ENCODE measurements at places on chromosomes 7 and 10.

- no peak overlapping the region for H3K4me3 ChIP-seq
- no peak overlapping the region for H3K27ac ChIP-seq
- H3K4me1 ChIP-seq, result peaks cover 19% of the 10 kb centered on the region
- no peaks in the 10 kb centered on the region for H3K36me3 ChIP-seq
These were observed 61.8 kb upstream of the LRRC18 start for GRCh38 chr10:49001402-49001801.

DNA sequence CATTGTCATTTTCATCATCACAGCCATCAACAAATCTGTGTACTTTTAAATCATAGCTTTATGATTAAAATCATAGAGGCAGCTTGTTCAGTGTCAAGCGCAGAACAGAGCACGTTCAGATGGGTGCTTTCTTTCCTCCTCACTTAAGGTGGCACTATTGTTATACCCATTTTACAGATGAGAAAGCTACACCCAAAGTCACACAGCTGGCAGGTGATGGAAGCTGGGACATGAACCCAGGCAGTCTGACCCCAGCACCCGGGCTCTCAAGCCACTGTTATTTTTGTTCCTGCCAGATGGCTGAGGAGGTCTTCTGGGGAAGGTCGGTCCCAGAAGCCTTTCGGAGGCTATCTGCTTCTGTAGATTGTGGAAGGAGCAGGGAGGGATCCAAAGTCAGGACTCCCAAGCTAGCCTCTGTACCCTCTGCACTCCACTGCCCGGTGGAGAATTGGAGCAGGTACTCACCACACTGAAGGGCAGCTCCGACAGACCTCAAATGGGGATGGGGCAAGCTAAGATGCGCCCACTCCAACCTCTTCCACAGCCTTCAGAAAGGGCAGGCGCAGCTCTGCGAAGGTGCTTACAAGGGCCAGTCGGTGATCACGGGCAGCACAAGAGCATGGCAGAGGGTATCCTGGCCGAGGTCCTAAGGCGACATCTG is 610 bp downstream of the AVPI1 start:
- H3K27ac ChIP-seq, result peak overlapping the region; percentile 78
- no peaks in the 10 kb centered on the region for H3K36me3 ChIP-seq
- DNase-seq, result peak; percentile 14
- H3K27me3 ChIP-seq, result no peaks in the 10 kb centered on the region
- peaks cover 52% of the 10 kb centered on the region for H3K4me1 ChIP-seq

DNA sequence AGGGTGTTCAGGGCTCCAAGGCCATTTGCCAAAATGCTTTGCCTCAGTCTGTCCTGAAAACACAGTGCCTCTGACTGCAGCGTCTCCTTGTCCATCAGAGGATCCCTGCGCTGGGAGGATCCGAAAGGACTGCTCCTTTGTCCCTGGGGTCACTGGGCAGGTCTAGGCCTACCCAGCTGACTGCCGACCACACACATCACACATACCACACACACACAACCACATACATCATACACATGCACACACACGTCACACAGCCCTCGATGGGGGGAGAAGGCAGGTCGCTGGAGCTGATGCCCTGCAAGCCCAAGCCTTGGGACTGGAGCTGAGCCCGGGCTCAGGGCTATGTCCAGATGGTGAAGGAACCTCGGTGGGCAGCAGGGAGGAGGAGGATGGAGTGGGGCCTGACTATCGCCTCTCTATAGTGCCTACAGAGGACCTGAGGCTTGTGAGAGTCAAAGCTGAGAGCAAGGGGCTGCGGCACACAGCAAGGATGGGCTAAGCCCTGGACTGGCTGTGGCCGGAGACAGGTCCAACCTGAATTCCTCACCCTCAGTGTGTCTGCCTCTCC is 29.1 kb downstream of the GPRIN2 start:
- no peaks in the 10 kb centered on the region for H3K36me3 ChIP-seq
- no peak for DNase-seq
- H3K4me1 ChIP-seq, result peaks cover 15% of the 10 kb centered on the region
- H3K4me3 ChIP-seq, result no peak overlapping the region
- peaks cover 23% of the 10 kb centered on the region for H3K27me3 ChIP-seq

GRCh38 chr7:23117841-23118240 is 12.3 kb downstream of the KLHL7 start:
- DNase-seq, result no peak
- no peak overlapping the region for H3K4me3 ChIP-seq
- H3K4me1 ChIP-seq, result no peaks in the 10 kb centered on the region
- no peaks in the 10 kb centered on the region for H3K27me3 ChIP-seq

DNA sequence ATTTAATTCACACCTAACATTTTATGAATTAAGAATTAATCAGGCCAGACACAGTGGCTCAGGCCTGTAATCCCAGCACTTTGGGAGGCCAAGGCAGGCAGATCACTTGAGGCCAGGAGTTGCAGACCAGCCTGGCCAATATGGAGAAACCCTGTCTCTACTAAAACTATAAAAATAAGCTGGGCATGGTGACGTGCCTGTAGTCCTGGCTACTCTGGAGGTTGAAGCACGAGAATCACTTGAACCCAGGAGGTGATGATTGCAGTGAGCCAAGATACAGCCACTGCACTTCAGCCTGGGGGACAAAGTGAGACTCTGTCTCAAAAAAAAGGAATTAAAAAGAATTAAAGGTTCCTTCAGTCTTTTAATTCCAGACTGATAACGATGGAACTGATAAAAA is 11.1 kb downstream of the LARP4B start:
- DNase-seq, result no peak
- no peaks in the 10 kb centered on the region for H3K27me3 ChIP-seq
- H3K27ac ChIP-seq, result no peak overlapping the region

DNA sequence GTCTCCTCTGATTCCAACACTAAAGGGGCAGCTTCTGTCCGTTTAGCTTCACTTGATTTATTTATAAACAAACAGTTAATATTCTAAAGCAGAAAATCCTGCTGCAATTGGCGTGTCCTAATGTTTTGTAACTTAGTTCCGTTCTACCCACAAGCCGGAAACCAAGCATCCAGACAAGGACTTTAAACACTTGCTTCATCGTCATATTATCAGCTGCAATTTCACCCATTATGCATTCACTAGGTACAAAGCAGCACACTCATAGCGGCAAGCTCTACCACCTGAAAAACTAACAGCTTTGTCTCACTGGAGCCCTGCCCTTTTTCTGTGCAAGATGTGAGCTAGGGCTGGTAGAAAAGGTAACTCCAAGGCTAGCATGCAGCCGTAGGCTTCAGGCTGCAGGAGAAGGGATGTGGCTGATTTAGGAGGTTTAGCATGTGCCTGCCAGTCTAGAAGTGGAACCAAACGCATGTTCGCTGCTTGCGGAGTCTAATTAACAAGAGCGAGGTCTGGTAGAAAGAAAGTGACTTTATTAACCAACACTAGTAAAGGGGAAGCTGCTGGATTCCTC is 43.7 kb upstream of the BPGM start:
- DNase-seq, result no peak
- H3K27ac ChIP-seq, result no peak overlapping the region
- H3K4me3 ChIP-seq, result no peak overlapping the region
- H3K27me3 ChIP-seq, result peaks cover 22% of the 10 kb centered on the region
- H3K4me1 ChIP-seq, result no peaks in the 10 kb centered on the region
- H3K36me3 ChIP-seq, result no peaks in the 10 kb centered on the region

Data from K562 (cell line).